ENCODE measurements at places on chromosomes 6 and 20. TPM values are rescaled to one million over a fixed set of nuclear protein-coding genes. Genes with fewer than 3 reads are reported as not detected.

The EIF2S2 gene
- 203 TPM for total RNA-seq

The GPR6 gene
- not detected for total RNA-seq

The ECT2L gene
- total RNA-seq: not detected

The HS3ST5 gene
- total RNA-seq: not detected

The KIF6 gene
- 0.26 TPM for total RNA-seq

The CALHM4 gene
- total RNA-seq: not detected

The TAGAP gene
- total RNA-seq: not detected

The SYCP2 gene
- 0.26 TPM for total RNA-seq

The KCNQ5 gene
- total RNA-seq: 6.7 TPM

The COL9A3 gene
- total RNA-seq: 1.9 TPM

The LAMA4 gene
- total RNA-seq: 11.5 TPM

DNA sequence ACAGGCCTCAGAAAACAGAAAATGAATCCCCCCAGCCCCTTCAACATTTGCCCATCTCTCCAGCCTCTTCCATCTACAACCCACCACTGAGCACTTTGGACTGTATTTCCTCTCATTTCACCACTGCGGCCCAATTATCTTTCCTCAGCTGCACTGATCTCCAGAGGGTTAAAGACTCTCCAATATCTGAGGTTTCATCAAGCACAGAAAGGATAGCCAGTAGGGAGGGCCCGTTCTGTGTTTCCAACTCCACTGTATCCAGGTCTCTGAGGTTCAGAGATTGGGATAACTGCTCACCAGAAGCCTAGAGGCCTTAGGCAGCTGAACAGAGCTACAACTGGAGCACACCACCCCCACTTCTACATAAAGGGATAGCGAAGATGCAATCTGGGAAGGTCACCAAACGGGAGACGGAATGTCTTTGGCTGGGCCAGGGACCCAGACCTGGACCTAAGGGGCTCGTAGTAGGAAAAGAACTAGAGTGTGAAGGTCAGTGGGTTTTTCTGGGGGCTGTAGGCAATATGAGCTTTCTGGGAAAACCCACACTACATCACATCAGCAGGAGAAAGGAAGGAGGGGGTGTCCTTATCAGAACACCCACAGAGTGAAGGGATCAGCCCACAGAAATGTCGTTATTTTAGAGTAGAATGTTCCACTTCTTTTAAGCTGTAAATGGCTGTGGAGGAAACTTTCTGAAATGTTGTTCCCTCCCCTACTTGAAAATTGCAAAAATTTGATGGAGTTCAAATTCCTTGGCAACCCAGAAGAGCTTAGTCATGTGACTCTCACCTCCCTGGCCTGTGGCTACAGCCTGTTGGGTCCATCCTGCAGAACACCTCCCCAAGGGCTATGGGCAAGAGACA, 7.3 kb downstream of the KCNK5 start:
- DNase-seq: no peak

- no peak for DNase-seq
These were observed 124.6 kb downstream of the WDR27 start for GRCh38 chr6:169577236-169577635.

GRCh38 chr6:85126485-85127167, 323.3 kb upstream of the NT5E start:
- peak; percentile 46 for DNase-seq

GRCh38 chr6:40912158-40912946, 126.7 kb downstream of the UNC5CL start:
- DNase-seq: no peak

DNA sequence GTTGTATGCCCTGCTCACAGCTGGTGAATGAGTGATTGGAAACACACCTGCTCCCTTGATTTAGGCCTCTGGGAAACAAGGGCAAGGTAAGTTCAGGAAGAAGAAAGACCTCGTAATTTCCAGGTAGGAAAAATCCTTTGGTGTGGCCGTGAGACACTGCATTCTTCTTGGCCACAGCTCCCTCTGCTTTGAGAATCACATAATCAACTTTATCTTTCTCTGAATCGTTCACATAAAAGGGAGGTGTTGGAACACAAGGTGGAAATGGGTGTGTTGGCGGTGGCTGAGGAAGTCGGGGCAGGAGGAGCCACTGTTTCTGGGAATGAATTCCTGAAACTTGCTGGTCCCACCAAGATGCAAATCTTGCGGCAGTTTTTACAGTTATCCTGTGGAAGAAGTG, 25.9 kb downstream of the FAM209B start:
- DNase-seq: no peak

DNA sequence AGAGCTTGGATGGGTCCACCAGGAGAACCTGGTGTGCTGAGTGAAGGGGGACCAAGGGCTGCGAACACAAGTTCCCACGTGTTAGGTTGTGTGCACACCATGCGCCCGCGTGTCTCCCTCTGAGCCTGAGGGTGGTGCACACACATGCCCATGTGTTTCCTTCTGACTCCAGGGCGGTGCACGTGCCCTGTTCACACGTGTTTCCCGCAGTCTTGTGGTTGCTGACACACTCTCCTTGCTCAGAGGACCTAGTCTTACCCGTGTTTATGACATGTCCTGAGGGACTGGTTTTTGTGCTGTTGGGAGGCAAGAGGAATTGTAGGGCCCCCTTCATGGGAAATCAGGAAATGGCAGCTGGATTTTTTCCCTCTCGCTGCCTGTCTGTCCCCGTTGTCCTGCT, 36.3 kb upstream of the PCMTD2 start:
- no peak for DNase-seq

GRCh38 chr20:23132930-23133559, 46.9 kb upstream of the CD93 start:
- DNase-seq: no peak

DNA sequence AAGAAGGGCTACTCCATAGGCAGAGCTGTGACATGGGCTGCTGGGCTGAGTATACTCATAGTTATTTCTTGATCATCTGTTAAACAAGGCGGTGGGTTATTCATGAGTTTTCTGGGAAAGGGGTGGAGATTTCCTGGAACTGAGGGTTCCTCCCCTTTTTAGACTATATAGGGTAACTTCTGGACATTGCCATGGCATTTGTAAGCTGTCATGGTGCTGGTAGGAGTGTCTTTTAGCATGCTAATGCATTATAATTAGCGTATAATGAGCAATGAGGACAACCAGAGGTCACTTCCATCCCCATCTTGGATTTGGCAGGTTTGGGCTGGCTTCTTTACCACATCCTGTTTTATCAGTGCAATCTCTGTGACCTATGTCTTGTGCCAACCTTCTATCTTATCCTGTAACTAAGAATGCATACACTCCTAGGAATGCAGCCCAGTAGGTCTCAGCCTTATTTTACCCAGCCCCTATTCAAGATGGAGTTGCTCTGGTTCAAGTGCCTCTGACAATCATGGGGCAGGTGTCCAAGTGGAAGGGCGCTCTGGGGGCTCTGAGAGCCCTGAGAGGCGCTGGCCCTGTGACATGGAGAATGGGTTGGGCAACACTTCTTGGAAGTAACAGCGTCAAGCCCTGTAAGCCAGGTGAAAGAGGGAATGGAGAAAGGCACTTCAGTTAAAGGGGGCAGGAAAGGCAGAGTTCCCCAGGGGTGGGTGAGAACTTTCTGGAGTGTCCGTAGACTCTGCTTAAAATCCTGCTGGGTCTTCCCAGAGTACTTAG, 354.2 kb upstream of the SULF2 start:
- DNase-seq: peak; percentile 91

GRCh38 chr6:158832026-158832425, 12.9 kb upstream of the EZR start:
- DNase-seq: no peak

DNA sequence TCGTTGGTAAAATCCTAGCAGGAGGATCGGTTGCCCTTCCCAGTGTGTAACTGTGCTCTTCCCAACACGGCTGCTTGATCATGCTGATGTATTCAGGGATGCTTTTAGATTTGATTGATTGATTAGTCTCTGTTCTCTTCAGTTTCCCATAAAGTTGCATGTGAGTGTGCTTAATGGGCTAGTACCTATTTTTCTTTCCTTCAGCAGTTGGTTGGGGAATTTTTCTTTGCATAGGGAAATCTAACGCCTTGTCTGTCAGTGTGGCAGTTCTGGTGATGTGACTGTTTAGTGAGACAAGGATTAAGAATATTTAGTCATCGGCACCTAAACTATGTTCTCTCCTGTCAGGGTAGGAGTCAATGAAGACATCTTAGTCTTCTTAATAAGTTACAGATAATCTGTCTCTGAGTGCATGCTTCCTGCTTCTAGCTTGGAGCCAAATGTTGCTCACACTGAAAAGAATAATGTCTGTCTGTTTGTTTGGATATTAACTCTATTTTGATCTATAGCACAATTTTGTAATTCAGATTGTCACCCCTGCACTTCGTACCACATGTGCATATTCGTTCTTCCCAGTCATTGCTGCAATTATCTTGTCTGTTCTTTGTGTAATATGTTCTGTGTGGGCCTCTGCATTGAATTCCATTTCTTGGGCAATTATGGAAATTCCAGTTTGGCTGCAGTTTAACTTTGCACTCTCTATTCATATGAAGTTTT, 169.9 kb downstream of the EDN1 start:
- DNase-seq: no peak

DNA sequence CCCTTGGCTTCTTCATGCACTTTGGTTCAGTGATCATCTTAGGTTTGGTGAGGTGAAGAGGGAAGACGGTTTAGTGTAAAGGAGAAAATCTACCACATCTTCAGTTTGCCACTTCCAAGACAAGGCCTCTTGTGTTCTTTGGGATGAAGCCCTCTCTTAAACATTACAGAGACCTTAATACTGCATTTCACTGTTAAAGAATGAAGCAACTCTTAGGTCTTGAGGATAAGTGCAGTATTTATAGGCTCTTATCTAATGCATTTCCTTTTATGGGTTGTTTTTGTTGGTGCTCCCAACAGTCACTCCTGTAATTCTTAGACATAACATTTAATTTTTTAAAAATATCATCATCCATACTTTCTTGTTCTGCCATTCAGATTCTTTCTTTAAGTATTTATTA, 139.9 kb upstream of the LAMP5 start:
- no peak for DNase-seq

GRCh38 chr20:62205618-62206387, 14.3 kb downstream of the HRH3 start:
- no peak for DNase-seq

DNA sequence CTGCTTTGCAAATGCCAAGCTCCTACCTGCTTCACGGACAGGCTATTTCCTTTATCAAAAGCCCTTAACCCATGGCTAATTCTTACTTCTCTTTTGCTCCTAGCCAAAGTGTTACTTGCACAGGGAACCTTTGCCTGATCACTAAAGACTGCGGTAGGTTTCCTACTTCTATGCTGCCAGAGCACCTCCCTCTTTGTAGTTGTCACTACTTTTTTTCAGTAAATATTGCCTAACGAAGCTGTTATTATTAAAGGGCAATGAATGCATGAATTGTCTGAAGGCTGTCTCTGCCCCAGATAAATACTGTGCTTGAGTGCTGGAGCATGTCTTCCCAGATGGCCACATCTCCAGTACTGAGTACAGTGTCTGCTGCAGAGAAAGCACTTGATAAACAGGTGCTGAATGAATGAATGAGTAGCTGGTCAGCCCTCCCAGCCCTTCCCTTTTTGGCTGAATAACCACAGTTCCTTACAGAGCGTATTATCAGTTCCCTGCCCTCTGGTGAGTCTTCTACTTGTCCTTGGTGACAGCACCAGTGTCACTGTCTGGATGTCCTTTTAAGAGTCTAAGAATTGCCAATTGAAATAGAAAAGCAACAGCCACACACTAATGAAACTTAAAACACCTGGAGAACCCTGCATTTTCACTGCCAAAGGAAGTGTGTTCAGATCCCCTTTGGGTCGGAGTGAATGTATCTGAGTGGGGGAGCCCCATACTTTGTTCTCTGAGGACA, 73.6 kb upstream of the TRAF3IP2 start:
- DNase-seq: no peak

DNA sequence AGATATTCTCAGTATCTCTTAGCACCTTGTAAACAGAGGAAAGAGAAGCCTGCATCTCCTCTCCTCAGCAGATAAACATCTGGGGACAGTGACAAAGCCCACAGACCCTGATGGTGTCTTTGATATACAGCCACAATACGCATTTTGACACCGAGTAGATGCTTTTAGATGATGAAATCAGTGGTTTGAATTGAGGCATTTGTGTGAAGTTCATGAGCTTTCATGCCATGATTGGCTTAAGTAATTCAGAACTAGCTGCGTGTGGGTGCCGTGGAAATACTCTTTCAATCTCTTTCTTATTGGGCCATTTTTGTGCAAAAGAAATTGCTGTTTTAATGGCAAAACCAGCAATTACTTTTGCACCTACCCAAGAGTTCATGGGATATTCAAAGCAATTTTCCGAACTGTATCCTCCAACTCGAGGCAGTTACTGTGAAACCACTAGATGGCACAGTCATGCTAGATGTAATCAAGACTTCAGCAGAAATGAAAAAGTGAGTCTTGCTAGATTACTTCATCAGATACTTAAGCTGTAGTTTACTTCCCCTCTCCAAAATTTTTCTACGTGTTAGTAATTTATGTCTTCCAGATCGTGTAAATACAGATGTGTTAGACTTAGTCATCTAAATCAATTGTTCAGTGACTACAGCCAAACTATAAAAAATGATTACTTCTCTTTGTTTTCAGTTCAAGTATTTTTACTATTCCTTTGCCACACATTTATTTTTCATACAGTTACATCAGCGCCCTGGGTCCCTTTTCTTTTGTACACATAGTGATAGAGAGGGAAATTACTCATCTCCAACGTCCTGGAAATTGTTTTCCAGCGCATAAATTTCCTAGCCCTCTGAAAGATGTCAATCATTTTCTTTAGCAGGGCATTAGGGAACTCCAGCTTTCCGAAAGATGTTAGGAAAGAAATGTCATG, 49.4 kb downstream of the IYD start:
- peak; percentile 68 for DNase-seq

DNA sequence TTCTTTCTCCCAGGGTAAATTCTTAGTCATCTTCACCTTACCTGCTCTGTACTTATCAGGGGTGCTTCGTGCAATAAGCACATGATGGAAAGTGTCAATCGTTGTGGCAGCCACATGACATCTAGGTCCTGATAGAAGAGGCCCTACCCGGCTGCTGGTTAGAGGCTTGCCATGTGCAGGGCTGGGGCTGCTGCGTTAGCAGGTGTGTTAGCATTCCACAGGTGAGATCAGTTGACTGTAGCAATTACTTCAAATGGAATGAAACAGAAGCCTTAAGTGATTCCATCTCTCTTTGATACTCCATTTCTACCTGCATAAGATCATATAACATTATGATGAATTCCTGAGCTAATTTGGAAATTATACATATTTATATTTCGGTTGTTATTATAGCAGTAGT, 127.0 kb downstream of the UST start:
- DNase-seq: no peak

GRCh38 chr6:78505178-78505577, 362.2 kb upstream of the IRAK1BP1 start:
- DNase-seq: peak; percentile 11

All from A172 (cell line).